ENCODE measurements at places on chromosomes 5 and 9. TPM values are rescaled to one million over a fixed set of nuclear protein-coding genes. Genes with fewer than 3 reads are reported as not detected.

SELENOP gene
- total RNA-seq, result 0.55 TPM

PCDHGB2 gene
- 0.13 TPM for total RNA-seq

SPINK6 gene
- total RNA-seq, result not detected

DNA sequence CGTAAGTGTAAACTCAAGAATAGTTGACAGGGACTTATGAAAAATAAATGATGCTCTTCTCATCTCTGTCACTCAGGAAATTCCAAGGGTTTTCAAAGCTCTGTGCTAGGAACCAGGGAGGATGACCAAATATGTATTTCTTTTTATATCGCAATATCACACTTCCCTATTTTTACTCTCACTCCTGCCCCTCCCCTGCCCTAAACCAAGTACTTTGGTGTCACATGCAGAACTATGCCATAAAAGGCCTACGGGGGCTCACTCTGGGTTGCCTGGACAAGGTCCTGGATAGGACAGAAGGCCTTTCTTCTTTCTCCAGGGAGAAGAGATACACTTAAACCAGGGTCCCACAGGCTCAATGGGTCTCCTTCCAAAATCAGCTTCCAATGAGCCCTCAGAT lies 8.3 kb upstream of the RETREG1 start:
- no peak overlapping the region for H3K4me3 ChIP-seq
- DNase-seq, result no peak
- peaks cover 4% of the 10 kb centered on the region for H3K36me3 ChIP-seq
- H3K27me3 ChIP-seq, result no peaks in the 10 kb centered on the region
- peaks cover 53% of the 10 kb centered on the region for H3K4me1 ChIP-seq

BRINP1 gene
- not detected for total RNA-seq

- no peak overlapping the region for H3K27ac ChIP-seq
- no peak overlapping the region for H3K4me3 ChIP-seq
- no peak for DNase-seq
- H3K36me3 ChIP-seq, result no peaks in the 10 kb centered on the region
These were observed 383.9 kb downstream of the MAT2B start for GRCh38 chr5:163889369-163889768.
